ENCODE measurements at places on chromosomes 11 and 22.
A peak's percentile ranks its signal among the peaks of the same experiment; 100 is the strongest.

DNA sequence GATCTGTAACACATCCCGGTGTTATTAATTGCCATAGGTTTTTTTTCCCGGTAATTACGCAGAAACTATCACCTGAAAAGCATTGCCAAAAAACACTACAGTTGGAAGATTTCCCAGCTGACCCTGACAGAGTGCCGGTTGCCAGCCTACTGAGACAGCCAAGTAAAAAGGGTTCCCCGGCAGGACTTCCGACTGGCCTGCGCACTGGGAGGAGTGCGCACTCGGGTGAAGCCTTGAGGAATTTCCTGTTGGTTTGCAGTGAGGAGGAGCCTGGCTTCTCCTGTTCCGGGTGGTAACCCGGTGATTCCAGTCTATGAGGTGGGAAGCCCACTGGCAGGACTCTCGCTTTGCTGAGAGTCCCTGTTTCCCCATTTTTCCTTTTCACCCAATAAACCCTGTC is 52.1 kb downstream of the CNTF start:
- DNase-seq = no peak

DNA sequence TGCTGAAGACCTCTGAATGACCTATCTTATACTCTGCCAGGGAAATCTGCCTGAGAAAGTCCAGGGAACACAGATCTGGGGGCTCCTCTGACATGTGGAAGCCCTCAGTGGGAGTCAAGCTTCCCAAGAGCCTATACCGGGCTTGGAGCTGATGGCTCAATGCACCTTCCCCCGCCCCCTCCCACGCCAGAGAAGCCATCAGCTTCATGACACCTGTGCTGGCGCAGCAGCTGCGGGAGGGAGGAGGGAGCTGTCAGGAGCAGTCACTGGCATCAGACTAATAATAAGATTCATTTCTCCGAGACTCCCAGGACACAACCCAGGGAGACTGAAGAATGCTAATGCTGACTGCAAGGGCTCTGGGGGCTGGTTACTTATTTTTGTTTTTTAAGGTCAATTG is 47.8 kb downstream of the SPATA19 start:
- no peak for DNase-seq

DNA sequence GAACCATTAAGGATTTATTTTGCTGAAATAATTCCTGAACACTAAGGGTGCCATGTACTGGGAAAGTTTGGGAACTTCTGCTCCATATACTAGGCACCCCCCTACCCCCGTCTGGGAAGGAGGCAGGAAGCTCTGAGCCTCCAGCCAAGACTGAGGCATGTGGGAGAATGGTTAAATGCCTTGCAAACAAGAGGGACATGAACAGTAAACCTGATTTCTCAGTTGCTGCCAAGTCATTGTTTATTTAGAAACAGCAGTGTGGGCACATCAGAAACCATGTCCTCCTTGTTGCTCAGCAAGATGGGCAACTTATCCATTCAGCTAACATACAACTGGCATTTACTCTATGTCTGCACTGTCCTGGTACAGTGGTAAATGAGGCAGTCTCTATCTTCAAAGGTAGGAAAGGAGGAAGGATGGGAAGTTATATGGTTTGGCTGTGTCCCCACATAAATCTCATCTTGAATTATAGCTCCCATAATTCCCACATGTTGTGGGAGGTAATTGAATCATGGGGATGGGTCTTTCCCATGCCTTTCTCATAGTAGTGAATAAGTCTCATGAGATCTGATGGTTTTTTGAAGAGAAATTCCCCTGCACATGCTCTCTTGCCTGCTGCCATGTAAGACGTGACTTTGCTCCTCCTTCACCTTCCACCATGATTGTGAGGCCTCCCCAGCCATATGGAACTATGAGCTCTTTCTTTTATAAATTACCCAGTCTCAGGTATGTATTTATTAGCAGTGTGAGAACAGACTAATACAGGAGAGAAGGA is 459.1 kb downstream of the MIAT start:
- no peak for DNase-seq

DNA sequence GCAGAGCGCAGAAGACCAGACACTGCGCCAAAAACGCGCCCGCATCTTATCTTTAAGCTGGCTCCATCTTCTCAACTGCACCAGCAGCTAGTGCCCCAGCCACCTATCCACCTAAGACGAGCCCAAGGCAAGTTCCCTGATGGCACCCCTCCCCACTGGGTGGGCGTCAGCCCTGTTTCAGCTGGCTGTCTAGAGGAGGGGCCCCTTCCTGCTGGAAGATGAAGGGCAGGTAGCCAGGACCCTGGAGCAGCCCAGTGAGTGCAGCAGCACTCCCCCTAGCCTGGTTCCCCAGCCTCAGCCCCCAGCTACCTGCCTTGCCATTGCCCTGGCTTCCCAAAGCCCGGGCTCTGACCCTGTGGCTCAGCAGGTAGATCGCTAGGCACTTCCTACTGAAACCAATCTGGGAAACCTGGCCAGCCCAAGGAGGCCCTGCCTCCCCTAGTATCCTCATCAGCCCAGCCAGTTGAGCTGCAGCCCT is 28.3 kb downstream of the ARVCF start:
- DNase-seq = no peak

GRCh38 chr11:115473167-115473566 is 31.0 kb downstream of the CADM1 start:
- no peak for DNase-seq

GRCh38 chr11:67271541-67272284 is 5.4 kb downstream of the GRK2 start:
- DNase-seq = peak; percentile 22

DNA sequence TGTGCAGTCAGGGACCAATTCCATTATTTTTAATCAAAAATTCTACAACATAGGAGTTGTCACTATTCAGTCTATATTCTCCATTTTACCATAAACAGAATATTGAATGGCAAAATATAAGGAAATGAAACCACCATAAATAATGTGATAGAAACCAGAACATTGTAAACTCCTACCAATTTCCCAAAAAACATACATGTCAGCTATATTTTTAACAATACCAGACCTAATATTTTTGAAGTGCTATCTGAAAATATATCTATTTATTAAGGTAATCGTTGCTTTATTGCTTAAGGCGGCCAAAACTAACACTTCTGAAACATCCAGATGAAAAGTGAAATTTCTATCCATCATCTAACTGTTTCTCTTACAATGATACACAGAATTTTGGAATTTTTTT is 123.0 kb upstream of the C11orf58 start:
- no peak for DNase-seq

- DNase-seq = no peak
Observed at GRCh38 chr11:20618083-20618482, 18.7 kb downstream of the SLC6A5 start.

DNA sequence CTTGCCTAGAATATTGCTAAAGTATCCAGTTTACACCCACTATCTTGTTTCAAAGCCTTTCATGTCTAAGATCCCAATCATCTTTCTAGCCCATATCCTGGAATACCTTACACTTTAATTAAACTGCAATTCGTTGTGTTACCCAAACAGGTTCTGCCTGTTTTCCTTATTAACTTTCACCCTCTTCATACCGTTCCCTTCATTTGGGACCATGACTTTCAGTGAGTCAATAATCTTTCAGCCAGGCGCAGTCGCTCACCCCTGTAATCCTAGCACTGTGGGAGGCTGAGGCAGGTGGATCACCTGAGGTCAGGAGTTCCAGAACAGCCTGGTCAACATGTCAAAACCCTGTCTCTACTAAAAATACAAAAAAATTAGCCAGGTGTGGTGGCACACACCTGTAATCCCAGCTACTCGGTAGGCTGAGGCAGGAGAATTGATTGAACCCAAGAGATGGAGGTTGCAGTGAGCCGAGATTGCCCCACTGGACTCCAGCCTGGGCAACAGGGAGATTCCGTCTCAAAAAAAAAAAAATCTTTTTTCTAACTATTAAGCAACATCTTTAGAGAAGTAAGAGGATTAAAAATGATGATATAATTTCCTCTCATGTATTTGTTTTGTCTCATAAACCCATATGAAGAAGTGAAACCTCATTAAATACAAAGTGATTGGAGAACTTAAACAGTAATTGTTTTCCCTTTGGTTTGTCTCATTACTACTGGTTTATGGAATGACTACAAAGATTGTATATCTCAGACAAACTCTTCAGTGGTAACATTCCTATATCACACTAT is 20.7 kb downstream of the DMC1 start:
- DNase-seq = no peak

DNA sequence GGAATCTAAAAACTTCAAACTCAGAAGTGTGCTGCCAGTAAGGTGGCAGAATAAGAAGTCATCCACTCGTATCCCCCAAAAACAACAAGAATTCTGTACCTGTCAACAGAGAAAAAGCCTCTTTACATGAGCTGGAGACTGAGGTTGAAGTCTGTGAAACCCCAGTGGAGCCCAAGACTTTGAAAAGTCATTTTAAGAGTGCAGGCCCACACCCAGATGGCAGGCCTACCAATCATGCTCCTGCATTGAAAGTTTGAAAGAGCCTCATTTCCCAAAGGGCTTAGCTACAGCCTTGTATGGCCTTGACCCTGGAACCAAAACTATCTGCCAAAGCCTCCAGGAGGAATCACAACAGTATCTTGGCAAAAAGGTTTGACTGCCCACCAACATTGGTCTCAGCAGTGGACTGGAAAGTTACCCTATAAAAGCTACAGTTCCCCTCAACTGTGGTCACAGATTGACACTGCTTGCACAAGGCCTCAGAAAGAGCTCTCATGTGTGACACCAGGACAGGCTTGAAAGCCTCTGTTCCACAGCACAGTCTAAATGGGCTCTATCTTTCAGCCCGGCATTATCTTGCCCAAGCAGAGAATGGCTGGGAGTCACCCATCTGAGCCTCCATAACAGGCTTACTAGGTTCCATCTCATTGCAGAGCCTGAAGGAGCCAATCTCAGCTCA is 47.7 kb downstream of the SLC22A9 start:
- no peak for DNase-seq

DNA sequence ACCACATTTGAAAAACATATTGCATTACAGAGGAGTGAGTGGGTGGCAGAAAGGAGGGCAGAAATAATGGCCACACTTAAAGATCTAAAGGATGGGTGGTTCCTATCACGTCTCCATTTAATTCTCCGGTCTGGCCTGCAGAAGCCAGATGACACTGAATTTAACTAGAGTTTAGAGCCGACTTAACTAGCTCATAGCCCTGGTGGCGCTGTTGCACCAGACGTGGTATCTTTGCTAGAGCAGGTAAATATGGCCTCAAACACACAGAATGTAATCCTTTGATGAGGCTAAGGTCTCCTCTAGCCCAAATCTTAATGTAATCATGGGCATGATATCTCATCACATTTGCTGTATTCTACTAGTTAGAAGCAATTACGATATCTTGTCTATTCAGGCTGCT is 51.5 kb upstream of the GAL start:
- DNase-seq = no peak

DNA sequence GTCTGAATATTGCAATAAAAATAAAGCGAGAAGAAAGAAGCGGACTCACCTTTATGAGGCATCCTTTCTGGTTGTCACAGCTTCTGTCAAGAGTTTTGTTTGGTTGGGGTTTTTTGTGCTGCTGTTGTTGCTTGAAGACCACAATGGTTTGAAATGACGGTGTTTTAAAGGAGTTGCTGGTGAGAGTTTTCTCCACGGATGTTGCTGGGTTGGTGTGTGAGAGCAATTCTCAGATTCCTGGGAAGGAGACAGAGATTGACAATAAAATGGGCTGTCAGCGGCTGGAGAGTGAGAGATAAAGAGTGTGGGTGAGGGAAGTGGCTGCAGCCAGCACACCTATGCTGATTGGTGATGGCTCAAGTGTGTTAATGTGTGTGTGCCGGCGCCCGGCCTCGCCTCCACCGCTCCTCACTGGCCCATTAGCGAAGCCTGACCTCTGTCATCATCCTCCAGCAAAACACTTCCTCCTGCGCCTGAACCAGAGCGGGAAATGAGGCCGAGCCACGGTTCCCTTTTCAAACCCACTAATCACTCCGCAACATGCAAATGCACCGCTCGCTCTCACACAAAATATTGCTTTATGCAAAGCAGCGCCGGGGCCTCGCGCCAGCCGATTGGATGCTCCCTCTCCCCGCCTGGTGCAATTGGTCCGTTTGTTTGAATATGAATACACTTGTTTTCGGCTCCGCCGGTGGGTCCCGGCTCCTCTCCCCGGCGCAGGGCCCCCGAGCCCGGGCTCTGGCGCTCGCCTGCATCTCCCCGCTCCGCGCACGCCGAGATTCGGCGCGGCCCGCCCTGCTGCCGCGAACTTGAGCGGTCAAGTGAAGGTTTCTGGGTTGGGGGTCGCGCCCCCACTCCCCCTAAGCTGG is at the start of gene PAX6:
PAX6 (minus strand) TSS at position 544 of the 869 bp plus-strand sequence. CDS start 4,911 bp downstream, outside the sequence.
- DNase-seq = peak; percentile 46

DNA sequence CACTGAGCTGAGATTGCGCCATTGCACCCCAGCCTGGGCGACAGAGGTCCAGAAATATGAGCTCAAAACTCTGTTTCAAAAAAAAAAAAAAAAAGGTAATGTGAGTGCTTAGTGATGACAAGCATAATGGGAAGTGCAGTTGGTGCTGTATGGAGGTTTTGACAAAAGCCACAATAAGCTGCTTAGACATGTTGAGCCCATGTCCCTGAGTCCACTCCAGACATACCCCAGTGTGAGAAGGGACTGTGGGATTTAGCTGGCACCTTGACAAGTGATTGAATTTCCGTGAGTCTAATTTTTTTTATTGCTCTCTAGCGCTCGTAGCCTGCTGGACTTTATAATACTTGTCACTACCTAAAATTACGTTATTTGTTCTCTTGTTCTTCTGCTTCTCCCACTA is 15.1 kb upstream of the LGR4 start:
- DNase-seq = no peak

- DNase-seq = no peak
Observed at GRCh38 chr11:129283141-129283540, 91.0 kb upstream of the ARHGAP32 start.

GRCh38 chr11:34480314-34480713 is 33.3 kb downstream of the ELF5 start:
- DNase-seq = no peak

DNA sequence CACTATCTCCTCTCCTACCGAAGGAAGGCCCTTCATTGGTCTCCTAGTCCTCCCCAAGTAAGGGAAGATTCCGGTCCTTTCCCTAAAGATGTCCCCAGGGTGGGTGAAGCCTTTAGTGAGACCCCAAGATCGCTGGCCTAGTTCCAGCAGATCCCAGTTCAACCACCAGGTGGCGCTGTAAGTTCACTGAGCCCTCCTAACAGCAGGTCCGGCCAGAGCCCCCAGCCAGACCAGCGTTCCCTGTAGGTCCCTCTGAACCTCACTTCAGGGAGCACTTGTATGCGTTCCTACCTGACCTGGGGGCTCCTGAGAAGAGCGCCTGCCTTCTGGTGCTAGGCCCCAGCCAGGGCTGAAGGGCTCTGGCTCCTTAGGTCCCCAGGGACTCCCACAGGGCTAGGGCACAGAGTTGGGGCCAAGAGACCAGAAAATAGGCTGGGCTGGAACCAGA is 38.1 kb downstream of the LMO1 start:
- peak; percentile 79 for DNase-seq

DNA sequence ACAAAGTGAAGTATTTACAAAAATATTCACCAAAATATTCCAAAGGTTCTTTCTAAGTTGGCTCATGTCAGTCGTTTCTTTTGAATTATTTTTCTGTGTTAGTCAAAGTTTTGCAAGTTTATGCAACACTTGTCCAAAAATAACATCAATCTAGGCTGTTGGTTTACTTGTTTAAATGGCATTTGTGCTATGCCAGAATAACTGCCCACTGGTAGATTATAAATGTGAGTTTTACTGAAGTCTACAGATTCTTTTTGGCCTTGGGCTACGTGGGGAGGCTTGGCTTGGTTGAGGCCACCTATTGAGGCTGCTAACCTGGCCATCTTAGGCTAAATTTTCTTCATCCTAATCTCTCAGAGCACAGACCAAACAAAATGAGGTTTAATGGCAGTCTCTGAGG is 1091.9 kb upstream of the RAG2 start:
- no peak for DNase-seq

Data from right hindlimb (tissue), 1 donor.